ENCODE measurements at places on chromosomes 13 and 19.

DNA sequence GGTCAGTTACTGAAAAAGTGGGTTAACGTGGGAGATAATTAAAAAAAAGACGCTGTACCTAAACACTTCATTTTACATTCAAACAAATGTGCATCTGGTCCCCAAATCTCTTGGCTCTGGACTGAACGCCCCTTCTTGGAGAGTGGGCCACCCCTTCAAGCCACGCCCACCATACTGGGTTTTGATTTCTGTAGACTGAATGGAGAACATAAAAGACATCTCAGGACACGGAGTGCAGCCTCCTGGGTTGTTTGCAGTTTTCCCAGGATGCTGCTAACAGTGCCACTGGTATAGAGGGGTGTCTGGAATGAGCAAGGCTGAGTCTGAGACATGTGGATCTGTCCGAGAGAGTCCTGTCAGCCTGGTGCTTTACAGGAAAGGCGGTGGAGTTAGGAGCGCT lies 10.6 kb downstream of the TFDP1 start:
- DNase-seq: no peak

GRCh38 chr19:33437821-33438671 lies 64.5 kb downstream of the CEBPG start:
- DNase-seq: no peak

DNA sequence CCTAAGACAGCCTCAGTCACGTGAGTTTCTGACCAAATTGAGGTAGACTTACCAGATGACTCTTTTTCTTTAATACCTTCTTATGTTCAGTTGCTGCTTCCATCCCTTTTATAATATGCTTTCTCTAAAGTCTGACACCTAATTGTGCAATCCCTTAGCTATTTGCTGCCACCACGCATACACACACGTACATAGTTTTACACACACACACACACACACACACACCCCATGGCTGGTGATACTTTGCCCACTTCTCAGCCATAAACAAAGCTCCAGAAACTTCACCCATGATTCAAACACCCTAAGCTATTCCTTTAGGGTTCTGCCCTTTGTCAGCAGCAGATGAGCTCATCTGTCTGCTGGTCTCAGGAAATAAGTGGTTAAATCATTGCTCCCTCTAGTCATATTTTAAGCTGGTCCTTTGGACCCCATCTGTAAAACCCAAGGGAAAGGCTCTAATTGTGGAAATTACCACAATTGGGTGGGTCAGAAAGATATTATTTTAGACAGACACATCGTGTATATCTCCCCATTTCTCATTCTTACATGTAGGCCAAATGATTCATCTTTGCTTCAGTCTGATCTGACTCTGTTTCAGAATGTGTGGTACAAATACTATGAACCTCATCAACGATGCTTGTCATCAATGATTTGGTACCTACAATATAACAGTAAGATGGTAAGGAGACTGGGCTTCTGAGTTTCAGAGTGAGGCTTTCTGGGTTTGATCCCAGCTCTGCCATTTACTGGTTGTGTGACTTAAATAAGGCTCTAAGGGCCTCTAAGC lies 69.2 kb downstream of the NALCN start:
- DNase-seq: no peak

- peak; percentile 48 for DNase-seq
Measured at GRCh38 chr19:55275851-55276719, 3.8 kb downstream of the HSPBP1 start.

DNA sequence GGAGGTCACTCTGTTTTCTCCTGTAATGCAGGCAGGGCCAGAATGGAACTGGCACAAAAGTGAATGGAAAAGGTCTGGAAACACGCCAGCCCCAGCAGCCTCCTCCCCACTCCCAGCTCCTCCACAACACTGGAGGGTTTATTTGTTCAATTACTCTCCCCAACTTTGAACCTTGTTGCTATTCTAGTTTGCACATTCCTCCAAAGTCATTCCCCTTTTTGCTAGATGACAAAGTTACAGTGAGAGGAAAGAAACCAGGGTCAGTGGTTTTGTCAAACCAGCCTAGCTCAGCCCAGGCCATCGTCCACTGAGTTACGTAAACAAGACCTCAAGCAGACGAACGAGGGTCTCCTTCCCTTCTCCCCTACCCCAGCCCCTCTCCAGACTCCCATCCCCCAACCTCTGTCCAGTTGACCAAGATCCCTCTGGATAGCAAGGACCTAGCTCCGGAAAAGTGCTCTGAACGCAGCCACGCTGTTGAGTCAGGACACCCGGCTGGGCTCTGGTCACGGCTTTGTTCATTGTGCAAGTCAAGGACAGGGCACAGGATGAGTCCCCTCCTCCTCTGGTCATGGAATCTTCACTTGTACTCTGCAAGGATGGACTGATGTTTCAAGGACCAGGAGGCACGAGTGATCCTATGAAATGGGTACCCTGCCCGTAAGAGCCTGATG lies 180.0 kb downstream of the USP12 start:
- DNase-seq: no peak

DNA sequence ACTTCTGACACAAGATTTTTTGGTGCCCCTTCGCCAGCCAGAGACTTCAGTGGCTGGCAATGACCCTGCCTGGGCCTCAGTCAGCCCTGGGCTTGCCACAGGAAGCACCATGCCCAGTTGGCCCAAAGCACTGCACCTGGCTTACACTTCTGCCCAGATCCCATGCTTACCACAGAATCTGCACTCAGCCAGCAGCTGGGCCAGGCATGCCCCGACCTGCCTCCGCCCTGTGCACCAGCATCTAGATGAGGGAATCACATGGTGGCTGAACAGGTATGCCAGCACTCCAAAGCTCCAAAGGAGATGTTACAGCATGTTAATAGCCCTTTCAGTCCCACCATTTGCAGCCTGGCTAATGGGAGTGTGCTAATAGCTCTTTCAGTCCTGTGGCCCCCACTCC lies 690.9 kb downstream of the SLITRK6 start:
- DNase-seq: no peak

GRCh38 chr13:99722931-99723330 lies 221.7 kb downstream of the TM9SF2 start:
- DNase-seq: no peak

DNA sequence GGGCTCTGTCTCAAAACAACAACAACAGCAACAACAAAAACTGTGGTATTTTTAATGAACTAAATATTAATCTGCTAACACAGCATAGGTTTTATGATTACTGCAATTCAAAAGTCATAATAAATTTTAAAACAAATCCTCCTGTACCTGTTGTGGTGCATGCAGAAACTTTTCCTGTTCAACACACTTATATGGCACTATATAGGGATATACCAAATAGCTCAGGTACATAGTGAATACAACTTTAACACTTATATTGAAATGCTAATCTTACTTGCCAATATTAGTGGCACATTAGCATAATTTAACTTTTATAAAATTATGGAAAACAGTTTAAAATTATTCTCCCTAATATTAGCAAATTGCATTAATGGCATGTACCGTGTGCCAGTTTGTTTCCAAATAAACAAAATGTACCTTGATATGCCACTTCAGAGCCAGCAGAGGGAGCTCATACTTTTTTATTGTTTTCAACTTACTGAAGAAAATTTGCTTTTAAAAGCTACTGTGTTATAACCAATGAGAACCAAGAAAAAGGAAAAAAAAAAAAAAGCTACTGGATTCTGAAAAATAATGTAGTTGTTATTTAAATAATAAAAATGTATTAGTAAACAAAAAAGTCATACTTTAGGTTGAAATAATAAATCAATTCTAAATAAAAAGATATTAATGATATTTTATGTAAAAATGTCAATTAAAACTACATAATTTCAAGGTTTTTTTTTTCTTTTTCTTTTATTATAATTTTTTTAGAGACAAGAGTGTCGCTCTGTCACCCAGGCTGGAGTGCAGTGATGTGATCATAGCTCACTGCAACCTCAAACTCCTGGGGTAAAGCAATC lies 18.0 kb upstream of the RBM26 start:
- DNase-seq: peak; percentile 55

GRCh38 chr13:46546084-46546768 lies 6.7 kb upstream of the LRCH1 start:
- DNase-seq: no peak

- DNase-seq: no peak
Measured at GRCh38 chr19:50667759-50668231, 18.6 kb downstream of the C19orf81 start.

DNA sequence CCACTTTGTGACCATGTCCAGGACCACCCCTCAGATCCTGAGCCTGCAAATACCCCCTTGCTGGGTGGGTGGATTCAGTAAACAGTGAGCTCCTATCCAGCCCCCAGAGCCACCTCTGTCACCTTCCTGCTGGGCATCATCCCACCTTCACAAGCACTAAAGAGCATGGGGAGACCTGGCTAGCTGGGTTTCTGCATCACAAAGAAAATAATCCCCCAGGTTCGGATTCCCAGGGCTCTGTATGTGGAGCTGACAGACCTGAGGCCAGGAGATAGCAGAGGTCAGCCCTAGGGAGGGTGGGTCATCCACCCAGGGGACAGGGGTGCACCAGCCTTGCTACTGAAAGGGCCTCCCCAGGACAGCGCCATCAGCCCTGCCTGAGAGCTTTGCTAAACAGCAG lies 7.7 kb upstream of the CEACAM7 start:
- no peak for DNase-seq

DNA sequence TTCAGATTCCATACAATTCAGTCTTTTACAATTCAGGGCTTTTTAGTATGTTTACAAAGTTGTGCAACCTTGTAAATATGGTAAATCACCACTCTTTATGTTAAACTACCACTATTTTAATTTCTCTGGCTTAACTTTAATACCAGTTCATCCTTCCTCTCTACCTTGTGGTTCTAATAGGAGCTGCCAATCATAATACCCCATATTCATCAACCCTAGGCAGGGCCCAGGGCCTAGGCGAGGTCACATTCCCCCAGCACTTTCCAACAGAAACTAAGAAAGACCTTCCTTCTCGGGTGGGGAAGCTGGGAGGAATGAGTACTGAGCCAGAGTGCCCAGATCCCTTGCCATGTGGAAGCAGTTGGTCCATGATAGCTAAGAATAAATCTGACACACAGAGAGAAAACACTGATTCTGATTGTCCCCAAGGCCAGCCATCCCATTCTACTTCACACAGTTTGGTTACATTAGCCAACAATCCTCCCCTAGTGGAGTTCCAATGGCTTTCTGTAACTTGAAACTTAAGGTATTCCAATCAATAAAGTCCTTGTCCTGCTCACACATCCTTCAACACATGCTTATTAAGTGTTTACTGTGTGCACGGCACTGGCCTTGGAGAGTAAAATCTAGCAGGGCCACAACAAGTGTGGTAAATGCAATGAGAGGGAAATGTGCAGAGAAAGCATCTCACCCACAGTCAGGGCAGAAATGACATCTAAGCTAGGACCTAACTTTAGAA lies 76.8 kb downstream of the NUFIP1 start:
- no peak for DNase-seq

GRCh38 chr19:16654140-16654539 lies 5.8 kb downstream of the SMIM7 start:
- no peak for DNase-seq

DNA sequence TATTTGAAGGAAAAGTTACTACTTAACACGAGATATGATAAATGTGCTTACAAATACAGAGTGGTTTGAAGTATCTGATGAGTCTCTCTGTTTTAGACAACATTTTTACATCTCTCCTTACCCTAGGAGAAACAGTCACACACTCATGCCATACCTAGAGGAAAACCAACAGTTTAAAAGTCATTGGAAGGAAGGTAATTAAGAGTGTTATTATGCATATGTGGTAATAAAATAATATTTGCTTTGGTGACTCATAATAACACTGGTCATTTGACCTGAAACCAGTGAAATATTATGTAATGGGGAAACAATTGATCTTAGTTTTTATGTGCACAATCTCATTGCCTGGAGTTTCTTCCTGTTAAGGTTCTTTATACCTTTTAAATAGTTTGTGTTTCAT lies 136.9 kb upstream of the SOX21 start:
- DNase-seq: no peak

DNA sequence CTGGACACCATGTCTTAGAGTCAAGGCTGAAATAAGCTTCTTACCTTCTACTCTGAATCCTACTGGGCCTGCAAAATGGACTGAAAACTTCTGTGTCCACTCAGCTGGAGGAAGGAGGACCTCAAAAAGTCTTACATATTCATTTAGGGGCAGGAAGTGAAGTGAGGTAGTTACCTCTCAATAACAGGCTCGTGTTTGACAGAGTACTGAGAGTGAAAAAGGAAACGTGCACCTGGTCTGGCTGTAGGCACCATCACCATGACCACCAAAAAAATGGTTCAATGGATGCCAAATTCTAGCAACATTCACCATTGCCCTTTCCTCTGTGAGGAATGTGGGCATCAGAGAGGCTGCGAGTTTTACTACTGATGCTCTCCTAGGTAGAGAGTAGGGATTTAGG lies 176.2 kb downstream of the RFC3 start:
- DNase-seq: no peak

DNA sequence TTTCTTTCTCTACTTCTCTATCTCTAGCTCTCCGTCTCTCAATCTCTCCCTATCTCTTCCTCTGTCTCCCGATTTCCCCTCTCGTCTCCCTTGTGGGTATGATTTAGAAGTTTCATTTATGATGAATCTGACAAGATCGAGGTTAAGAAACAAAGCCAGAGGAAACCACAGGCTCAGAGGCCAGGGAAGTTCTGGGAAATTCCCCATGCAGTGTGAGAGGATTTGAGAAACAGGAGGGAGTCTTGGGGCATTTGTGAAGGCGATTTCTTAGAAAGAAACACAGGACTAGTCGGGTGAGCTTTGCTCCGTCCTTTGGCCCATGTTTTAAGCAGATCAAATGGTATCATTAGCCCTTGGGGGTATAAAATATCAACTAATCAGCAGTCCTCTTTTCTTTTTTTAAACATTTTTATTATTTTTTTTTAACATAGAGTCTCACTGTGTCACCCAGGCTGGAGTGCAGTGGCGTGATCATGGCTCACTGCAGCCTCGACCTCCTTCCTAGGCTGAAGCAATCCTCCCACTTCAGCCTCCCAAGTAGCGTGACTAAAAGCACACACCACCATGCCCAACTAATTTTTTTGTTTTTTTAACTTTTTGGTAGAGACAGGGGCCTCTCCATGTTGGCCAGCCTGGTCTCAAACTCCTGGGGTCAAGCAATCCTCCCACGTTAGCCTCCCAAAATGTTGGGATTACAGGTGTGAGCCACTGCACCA lies 25.8 kb downstream of the TNFSF9 start:
- DNase-seq: no peak

- DNase-seq: peak; percentile 67
Measured at GRCh38 chr13:30735025-30735871, at the start of gene ALOX5AP. TSS of gene ALOX5AP (plus strand) at chr13:30735543. CDS start at chr13:30735606, 63 bp downstream.

- peak; percentile 56 for DNase-seq
Measured at GRCh38 chr19:32570081-32570785, 10.8 kb upstream of the PDCD5 start.

GRCh38 chr13:98273067-98273823 lies 96.2 kb upstream of the RNF113B start:
- DNase-seq: no peak

- no peak for DNase-seq
Measured at GRCh38 chr13:98919566-98919965, 58.3 kb downstream of the DOCK9 start.

GRCh38 chr19:52646571-52647217 lies 8.5 kb upstream of the ZNF83 start:
- DNase-seq: no peak

DNA sequence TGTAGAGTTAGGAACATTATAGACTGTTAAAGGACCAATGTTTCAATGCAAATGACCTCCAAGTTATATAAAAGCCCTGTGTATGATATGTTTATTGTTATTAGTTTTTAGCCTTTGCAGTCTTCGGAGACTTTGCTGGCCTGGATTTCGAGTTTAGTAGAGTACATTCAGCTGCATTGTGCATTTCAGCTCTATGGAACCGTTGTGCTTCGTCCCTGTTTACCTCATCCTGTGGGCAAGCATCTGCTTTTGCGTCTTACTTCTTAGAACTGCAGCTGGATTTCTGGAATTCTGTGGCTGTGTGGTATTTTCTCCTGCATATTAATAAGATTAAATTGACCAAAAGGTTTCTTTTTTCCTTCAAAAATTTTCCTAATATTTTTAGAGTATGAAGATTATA lies 138.6 kb downstream of the KCNRG start:
- DNase-seq: no peak
